ENCODE measurements at places on chromosomes 5 and 9.

- no peak for DNase-seq
These were observed 237.1 kb upstream of the NMUR2 start for GRCh38 chr5:152641970-152642805.

GRCh38 chr9:127802576-127803443 lies at the start of gene FPGS:
TSS of gene FPGS (plus strand) at chr9:127802882. CDS start at chr9:127802925, 43 bp downstream.
- DNase-seq: peak; percentile 92

GRCh38 chr5:6220346-6221088 lies 157.8 kb downstream of the MED10 start:
- DNase-seq: peak; percentile 43

GRCh38 chr9:88661759-88662158 lies 126.8 kb downstream of the NXNL2 start:
- DNase-seq: no peak

- no peak for DNase-seq
These were observed 24.0 kb downstream of the GFPT2 start for GRCh38 chr5:180329138-180329435.

DNA sequence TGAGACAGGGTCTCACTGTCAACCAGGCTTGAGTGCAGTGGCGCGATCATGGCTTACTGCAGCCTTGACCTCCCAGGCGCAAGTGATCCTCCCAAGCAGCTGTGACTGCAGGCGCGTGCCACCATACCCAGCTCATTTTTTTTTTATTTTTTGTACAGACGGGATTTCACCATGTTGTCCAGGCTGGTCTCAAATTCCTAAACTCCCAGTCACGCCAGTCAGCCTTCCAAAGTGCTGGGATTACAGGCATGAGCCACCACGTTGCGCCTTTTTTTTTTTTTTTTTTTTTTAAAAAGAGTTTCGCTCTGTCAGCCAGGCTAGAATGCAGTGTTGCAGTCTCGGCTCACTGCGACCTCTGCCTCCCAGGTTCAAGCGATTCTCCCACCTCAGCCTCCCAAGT lies 27.1 kb upstream of the SRP19 start:
- DNase-seq: no peak

DNA sequence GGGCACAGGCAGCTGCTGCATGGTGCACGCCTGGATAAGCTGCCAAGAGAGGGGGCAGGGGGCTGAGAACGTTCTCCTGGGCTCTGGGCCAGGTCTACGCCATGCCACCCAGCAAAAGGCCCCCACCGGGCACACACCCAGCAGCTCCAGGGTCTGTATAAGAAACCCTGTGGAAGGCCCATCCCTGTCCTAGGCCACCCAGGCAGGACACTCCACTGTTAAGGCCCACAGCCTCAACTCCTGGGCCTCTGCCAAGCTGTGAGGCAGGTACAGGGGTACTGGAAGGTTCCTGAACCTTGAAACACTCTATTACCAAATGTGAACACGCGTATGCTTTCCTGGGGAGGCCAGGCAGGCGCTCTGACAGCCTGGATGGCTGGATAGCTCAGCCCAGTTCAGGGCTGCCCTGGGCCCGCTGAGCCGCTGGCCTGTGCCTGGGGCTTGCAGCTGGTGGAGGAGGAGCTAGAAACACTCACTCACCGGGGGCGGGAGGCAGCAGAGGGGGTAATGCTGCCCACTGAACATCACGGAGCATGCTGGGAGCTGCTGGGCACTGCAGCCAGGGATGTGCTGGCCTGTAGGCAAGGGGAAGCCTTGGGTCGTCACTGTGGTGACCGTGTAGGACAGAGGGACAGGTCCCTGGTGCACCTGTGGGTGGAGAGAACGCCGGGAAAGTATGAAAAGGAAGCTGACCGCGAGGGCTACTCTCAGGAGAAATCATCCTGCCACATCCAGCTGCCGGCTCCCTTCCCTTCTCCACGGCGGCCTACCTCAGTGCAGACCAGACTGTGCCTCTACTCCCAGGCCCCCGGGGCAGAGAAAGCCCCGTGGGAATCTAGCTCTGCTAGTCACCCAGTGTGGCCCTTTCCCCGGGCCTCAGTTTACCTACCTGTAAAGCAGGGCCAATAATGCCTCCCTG lies 6.0 kb downstream of the RNF44 start:
- DNase-seq: no peak

- no peak for DNase-seq
These were observed 139.6 kb downstream of the CMYA5 start for GRCh38 chr5:79829260-79829659.

- DNase-seq: no peak
These were observed 136.5 kb upstream of the LARP1 start for GRCh38 chr5:154618696-154619095.

DNA sequence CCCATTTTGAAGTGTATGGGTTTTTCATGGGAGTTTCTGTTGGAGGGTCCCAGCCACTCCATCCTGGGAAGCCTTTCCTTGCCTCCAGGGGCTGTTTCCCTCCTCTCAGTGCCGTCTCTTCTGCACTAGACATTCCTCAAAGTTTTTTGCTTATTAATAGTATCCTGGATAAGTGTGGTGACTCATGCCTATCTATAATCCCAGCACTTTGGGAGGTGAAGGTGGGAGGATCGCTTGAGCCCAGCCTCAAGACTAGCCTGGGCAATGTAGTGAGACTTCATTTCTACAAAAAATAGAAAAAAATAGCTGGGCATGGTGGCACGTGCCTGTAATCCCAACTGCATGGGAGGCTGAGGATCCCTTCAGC lies 43.1 kb downstream of the RALGPS1 start:
- DNase-seq: no peak

- no peak for DNase-seq
These were observed 29.8 kb downstream of the ANKRD33B start for GRCh38 chr5:10593531-10594181.

- DNase-seq: no peak
These were observed 92.9 kb upstream of the PTPN3 start for GRCh38 chr9:109590966-109591365.

DNA sequence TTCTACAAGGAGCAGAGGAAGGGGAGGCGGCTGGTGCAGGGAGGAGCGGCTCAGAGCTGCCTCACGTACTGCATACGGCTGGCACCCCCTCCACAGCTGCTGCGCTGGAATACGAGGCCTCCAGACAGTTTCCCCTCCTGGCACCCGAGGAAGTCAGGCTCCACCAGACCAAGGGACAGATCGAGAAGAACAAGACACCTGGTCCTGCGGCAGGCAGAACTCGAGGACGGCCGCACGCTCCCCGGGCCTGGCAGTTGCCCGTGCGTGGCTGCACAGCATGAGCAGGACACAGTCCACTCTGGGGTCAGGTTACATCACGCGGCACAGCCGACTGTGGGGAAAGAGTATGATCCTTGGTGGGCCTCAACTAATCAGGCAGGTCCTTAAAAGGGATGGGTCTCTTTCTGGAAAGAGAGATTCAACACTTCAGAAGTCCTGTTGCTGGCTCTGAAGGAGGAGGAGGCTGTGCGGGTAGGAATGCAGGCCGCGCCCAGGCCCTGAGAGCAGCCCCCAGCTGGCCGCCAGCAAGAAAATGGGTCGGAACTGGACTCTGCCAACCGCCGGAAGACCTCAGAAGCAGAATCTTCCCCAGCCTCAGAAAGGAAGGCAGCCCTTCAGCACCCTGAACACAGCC lies 11.6 kb downstream of the UBAC1 start:
- peak; percentile 27 for DNase-seq

DNA sequence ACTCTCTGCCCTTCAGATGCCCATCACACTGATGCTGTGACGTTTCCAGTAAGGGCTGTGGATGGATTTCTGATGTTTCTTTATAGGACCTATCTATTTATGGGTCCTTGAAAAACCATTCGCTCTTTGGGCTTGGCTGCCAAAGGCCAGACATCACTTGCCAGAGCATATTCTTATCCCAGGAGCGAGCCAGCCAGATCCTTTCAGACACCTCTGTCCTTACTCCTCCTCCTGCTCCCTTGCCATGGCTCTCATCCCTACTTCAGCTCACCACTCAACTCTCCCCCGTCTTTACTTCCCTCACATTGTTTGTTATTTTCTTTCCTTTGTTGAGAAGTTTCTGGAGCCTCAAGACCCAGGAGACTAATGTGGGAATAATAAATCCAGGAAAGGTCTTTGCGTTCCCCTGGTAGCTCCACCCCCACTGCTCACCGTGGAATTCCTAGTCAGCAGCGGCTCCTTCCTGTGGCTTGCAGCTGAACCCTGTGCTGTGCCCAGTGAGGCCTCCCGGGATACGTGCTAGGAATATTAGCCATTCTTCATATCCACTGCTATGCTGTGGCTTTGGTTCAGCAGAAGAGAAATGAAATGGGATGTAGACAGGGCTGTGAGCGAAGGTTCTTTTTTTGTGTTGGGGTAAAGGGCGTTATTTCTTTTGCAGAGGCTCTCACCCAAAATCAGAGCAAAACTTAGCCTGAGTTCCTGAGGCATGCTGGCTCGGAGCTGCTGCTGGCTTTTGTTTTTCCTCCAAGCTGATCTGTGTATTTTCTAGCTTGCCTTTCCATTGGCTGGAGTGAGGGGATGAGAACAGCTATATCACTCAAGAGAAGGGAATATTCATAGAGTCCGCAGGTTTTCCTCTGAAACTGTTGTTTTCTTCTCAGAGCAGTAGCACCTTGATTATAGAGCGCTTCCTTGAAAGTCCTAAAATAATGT lies 171.1 kb downstream of the SAXO1 start:
- DNase-seq: peak; percentile 67

DNA sequence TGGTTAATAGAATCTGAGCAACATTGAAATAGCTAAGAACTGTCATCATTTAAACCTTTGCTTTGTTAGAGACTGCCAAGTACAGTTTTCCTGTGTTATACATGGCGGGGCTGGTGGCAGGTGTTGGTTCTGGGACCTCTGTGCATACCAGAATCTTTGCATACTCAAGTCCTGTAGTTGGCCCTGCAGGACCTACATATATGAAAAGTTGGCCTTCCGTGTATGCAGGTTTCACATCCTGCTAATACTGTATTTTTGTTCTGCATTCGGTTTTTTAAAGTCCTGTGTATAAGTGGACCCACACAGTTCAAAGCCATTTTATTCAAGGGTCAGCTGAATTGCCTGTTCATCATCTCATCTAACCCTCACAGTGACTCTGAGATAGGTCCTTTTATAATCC lies 36.4 kb downstream of the LARP1 start:
- DNase-seq: no peak

DNA sequence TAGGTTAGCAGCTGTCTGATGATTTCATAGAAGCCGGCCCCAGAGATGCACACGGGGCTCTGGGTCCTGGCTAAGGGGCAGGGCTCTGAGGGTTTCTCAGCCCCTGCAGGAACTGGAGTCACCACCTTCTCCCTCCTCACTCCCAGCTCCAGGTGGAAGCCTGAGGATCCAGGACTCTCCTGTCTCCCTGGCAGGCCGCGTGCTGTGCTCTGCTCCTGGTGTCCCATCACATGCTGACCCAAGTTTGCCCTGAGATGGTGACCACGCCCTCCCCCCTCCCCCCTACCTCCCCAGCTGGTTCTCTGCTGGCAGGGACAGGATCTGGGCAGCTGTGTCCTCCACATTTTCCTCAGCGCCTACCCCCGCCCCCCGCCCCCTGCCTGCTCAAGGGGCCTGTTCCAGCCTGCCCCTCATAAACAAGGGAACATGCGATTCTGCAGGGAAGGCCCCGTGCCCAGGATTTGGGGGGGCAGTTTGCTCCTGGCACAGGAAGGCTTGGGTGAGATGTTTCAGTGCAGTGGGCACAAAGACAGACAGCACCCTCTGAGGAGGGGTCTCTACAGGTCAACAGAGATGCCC lies 87.4 kb downstream of the PSD2 start:
- DNase-seq: no peak

DNA sequence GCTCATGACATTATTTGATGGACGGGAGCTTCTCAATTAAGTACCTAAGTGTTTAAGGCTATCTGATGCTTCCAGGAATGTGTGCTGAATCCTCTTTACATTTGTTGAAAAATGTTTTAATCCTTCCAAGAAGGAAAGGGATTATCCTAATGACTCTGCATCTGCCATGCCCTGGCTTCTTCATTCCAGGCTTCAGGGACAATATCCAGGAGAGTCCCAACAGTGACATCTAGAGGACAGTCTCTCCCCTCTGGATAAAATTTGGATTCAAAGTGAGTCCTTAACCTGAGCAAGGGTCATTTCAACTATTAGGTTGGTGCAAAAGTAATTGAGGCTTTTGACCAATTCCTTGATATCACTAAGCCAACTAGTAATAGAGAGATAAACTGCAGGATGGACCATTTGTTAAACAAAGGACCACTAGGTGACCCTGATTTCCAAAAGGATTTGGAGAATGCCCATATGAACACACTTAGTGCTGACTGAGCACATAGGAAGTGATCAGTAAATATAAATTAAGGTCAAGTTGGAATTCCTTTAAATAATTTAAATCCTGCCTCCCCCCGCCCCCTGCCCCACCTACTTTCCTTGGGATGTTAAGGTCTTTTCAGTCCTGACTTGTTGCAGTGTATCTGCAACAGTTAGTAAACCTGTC lies 19.1 kb downstream of the TNFSF8 start:
- no peak for DNase-seq

DNA sequence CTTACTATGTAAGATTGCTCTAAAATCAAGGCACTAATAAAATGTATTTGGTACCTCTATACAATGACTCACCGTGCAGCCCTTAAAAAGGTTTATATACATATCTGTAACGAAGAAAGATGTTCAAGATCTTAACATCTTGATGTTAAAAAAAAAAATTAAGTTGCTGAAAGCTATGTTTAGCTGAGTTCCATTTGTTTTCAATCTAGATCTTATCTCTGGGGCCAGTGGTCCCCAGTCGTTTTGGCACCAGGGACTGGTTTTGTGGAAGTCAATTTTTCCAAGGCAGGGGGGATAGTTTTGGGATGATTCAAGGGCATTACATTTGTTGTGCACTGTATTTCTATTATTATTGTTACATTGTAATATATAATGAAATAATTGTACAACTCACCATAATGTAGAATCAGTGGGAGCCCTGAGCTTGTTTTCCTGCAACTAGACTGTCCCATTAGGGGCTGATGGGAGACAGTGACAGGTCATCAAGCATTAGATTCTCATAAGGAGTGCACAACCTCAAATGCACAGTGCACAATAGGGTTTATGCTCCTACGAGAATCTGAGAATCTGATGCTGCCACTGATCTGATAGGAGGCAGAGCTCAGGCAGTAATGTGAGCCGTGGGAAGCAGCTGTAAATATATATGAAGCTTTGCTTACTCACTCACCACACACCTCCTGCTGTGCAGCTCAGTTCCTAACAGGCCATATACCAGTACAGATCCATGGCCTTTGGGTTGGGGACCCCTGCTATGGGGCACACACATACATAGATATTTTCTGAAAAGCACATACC lies 27.6 kb upstream of the TSLP start:
- peak; percentile 2 for DNase-seq

GRCh38 chr5:111310711-111311620 lies 86.8 kb downstream of the CAMK4 start:
- no peak for DNase-seq

DNA sequence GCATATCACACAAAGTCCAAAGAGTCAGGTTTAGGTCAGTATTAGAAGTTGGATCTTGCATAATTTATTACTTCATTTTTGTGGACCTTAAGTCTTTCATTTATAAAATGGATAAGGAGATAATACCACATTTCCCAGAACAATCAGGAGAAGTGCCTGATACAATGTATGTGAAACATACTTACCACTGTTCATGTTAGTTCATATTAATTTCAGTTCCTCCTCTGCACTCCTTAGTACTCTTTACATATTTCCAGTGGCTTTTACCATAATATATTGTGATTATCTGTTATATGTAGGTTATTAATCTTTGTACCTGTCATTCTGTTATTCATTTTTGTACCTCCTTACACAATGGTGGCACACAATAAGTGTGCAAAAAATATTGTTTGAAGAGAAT lies 214.4 kb downstream of the ARL15 start:
- DNase-seq: no peak

Data from kidney (tissue), 22 donors.